T-helper 2 cell treated with Interferon-gamma antibody and Interleukin-4, amounts not matched to agents 5 μg/mL and 100 μg/mL, for 36 hours (primary cell): ENCODE measurements at places on chromosomes 5 and 9.

GRCh38 chr5:55022450-55022849 lies 1.6 kb upstream of the GZMK start:
- no peak for DNase-seq

GRCh38 chr5:73314395-73315257 lies 134.0 kb downstream of the FOXD1 start:
- no peak for DNase-seq

DNA sequence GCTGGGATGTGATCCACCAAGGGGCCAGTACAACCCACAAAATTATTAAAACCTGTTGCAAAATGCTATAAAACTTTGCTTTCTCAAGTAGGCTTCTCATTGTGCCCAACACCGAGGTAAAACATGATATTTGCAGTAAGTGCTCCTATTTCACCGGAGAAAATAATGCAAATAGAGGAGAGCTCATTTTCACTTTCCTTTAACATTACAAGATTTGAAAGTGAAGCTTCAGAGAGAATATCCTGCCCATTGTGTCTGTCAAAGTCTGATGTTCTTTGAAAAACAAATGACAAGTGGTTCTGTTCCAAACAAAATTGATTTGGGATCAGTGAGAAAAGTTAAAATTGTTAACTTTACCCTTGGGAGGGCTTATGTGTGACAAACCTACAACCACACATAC lies 287.1 kb downstream of the KCNN2 start:
- no peak for DNase-seq

- DNase-seq = no peak
These were observed 125.9 kb upstream of the TNFAIP8 start for GRCh38 chr5:119229950-119230349.

DNA sequence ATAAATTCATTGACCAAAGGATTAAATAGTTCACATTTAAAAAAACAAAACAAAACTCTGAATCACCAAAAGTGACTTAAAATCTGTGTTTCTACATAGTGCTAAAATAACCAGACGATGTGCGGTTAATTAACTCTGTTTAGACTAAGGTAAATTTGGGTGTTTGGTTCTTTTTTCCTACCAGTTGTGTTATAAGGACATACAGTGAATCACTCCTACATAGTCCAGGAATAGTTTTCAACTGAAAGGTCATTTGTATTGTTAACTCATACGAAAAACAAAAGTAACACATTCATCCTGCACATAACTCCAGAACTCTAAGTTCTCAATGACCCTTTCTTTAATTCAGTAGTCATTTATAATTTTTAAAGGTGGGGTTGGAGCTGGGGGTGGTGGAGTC lies 203.7 kb downstream of the GLIS3 start:
- no peak for DNase-seq

GRCh38 chr5:132321109-132321721 lies 27.0 kb downstream of the SLC22A4 start:
- no peak for DNase-seq

- no peak for DNase-seq
These were observed 261.4 kb upstream of the KLF4 start for GRCh38 chr9:107750741-107751566.

DNA sequence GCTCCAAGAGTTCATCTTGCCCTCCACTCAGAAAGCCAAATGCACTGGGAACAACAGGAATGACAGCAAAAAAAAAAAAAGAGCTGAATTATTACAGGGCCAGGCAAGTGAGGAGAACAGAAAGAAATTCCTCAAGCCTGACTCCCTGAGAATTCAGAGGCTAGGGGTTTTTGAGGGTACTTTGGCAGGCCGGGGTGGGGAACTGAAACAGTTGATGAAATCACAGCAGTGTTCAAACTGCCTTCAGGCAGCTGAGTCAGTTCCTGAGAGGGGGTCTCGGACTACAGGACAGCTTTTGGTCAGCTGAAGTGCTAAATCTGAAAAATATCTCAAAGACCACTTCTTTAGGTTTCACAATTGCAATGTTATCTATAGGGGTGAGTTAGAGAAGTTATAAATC lies 419.4 kb downstream of the SEMA5A start:
- no peak for DNase-seq

- no peak for DNase-seq
These were observed 125.2 kb downstream of the EDIL3 start for GRCh38 chr5:84259283-84260045.

GRCh38 chr5:124206540-124206939 lies 539.9 kb downstream of the ZNF608 start:
- DNase-seq = no peak

- DNase-seq = no peak
These were observed 175.1 kb upstream of the MSX2 start for GRCh38 chr5:174549254-174549653.

DNA sequence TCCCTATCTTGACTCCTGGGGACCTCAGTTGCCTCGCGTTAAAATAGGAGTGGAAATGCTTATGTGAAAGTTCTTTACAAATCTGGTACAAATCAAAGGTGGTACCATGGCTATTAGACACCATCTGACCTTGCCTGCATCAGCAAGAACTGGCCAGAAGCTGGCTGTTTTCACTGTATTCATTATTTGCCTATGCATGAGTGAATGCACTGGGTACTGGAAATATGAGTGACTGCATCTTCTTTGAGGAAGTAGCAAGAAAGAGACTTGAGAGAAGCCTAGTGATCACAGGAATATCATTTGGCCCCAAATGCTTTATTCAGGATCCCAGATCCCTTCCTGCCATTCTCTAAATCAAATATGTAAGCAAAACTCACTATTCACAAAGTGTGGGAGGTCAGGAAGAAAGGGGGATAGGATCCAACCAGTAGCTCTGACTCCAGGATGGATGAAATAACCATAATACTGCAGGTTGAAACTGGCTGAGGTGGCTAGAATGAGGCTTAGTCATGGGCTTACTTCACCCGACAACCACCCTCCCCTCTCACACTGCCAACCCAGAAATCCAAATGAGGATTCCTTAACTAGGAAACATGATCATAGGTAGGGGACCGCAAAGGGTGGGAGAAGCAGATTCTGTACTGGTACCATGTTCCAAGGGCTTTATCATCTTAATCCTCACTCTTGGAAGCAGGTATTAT lies 56.7 kb downstream of the FAM114A2 start:
- no peak for DNase-seq

- DNase-seq = no peak
These were observed 289.7 kb upstream of the TMEM161B start for GRCh38 chr5:88558366-88558765.

GRCh38 chr9:118446943-118447639 lies 742.9 kb downstream of the TLR4 start:
- no peak for DNase-seq
